ENCODE measurements at places on chromosomes 5 and 9.
A peak's percentile ranks its signal among the peaks of the same experiment; 100 is the strongest.

DNA sequence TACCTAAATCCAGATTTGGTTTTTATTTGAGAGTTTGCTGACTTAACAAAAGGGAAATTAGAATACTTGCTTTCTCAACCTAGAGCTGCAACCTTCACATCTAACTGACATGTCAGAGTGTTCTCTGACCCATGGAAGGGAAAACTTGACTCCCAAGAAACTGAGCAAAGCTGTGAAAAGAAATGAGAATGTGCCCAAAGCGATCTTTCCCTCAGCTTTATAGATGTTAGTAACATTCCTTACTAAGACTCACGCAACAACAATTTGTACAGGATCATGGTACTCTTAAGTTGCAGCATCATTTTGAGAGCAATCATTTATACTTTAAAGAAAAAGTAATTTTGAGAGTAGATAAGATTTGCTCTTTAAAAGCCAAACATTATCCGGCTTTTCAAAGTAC lies 117.0 kb upstream of the FBXL7 start:
- no peak for DNase-seq

DNA sequence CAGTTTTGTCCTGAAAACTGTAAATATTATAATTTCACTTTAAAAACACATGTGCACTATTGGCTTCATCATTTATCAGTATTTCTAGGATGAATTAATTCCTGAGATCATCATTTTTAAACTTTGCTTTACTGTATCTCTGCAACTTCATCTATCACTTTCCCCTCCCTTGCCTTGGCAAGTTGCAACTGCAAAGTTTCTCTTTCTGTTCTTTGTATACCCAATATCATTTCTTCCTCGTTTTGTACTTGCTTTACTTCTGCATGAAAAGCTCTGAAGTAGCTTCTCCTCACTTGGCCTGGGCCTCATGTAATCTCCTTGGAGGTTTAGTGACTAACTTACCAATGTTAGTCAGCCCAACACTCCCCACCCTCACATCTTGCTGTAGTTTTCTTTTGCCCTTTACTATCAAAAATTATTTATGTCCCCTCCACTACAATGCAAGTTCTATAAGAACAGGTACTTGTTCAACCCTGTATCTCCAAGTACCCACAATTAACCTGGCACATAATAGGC lies 12.8 kb downstream of the C5orf63 start:
- no peak for DNase-seq

DNA sequence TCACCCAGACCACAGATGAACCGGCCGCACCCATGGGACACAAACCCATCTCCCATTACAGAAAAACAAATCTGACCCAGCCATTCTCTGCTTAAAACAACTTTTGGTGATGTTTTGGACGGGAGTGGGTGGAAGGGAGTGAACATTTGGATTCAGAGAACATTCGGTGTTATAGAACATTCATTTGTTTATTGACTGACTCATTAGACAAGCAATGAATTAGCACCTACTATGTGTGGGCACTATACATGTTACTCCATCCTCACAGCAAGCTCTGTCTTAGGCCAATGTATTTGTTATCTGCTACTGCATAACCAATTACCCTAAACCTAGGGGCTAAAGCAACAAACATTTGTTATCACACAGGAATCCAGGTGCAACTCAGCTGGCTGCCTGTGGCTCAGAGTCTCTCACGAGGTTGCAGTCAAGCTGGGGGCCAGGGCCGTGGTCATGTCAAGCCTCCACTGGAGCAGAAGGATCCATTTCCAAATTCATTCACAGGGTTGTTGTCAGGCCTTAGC lies 5.1 kb upstream of the ERGIC1 start:
- DNase-seq, result no peak

GRCh38 chr9:32742296-32742695 lies 41.0 kb upstream of the TMEM215 start:
- DNase-seq, result no peak

GRCh38 chr5:178337334-178337741 lies 104.7 kb upstream of the PHYKPL start:
- DNase-seq, result no peak

DNA sequence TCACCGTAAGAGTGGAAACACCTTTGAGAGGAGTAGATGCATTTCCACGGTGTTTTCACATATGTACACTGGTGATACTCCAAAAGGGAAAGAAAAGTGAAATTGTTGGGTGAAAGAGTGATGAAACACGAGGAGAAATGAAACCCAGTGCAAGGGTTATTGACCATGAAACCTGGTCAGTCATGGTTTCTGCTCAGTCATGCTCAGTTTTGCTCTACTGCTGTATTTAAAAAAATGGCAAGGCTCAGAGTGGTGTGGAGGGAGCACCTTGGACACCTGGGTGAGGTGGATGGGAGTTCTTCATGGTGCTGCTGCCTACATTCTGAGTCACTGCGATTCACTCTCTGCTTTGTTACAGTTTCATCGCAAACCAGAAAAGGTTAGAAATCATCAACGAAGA lies 32.3 kb downstream of the NTRK2 start:
- DNase-seq, result no peak

DNA sequence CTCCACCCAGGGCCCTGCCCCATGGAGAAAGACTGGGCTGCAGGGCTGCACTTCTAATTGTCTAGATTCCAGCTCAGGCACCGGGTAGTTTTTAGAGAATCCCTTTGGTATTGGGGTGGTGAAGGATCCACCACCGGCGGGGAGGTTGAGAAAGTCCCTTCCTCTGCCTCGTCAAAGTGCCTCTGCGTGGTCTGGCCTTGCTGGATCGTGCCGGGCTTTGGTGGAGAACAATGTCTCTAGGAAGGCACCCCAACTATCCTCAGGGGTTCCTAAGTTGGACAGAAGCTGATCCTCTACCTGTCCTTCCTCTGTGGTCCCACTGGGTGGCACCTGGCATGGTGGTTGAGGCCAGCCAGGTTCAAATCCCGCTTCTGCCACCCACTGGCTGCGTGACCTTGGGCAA lies 7.3 kb upstream of the AMBP start:
- no peak for DNase-seq

DNA sequence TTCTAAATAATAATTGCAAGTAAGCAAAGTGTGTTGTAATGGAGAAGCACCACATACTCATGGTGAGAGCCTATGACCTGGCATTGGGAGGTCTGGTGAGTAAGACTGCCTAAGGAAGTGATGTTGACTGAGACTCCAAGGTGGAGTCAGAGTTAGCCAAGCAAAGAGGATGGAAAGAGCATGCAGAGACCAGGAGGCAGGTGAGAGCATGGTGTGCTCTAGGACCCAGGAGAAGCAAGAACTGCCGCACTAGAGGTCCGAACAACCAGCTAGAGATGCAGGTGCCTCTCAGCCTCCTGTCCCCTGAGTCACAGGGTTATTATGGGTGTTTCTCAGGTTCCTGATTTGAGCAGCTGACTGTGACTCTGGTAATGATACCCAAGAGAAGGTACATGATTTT lies 27.3 kb downstream of the ANP32B start:
- no peak for DNase-seq

- no peak for DNase-seq
Measured at GRCh38 chr9:3478549-3478953, 47.2 kb downstream of the RFX3 start.

DNA sequence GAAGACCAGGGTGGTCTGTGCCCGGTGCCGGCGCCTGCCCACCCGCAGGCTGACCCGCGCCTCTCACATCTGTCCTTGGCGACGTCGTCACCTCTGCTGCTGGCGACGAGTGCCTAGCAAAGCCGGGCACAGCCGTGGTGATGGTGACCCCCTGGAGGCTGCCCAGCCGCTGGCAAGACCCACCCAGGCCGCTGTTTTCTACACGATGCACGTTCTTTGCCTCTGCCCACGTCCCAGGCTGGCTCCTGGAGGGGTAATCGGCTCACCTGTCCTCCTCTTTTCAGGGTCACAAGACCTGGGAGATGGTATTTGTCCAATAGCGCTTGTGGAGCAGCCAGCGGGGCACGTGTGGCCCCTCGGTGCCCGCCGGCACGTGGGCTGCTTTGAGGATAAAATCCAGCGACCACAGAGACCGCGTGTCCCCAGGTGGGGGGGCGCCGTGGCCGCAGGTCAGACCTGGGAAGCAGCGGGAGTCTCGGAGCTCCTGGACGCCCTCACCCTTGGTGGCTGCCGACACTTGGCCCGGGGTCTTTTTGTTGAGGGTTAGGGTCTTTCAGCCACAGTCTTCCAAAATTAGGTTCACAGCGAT lies 29.5 kb downstream of the SLC9A3 start:
- DNase-seq, result no peak

- no peak for DNase-seq
Measured at GRCh38 chr5:50958852-50959457, 292.5 kb downstream of the PARP8 start.

DNA sequence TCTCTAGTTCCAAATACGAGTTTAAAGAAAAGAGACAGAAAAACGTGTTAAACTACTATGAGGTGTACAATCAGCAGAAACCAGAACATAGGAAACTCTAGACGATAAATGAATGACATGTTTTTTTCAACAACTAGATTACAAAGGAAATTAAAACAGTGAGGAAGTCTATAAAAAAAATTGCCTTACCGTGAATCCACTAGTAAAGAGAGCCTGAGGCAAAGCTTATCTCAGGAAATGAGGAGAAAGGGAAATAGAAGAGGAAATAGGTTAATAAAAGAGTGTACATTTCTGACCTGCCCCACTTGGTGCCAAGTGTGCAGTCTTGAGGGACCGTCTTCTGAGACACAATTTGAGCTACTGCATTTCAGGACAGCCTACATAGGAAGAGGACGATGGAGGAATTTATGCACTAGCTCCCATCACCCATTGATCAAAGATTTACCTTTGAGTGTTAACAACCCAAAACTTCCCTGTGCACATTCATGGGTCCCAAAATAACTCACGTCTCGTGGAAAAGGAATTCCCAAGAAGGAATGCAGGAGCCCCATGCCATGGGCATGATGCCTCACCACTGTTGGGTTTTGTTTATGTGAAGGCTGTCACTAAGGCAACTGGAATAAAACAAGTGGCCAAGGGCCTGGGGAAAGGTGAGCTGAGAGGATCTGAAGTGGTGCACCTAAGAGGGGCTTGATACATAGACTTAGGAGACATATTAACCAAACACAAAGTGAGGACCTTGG lies 53.6 kb upstream of the SLC1A3 start:
- DNase-seq, result no peak

- DNase-seq, result no peak
Measured at GRCh38 chr5:9499498-9499876, 46.4 kb downstream of the SEMA5A start.

GRCh38 chr9:71279151-71279739 lies 157.8 kb upstream of the TRPM3 start:
- DNase-seq, result no peak

- DNase-seq, result no peak
Measured at GRCh38 chr9:132857616-132858342, 20.3 kb downstream of the AK8 start.

- no peak for DNase-seq
Measured at GRCh38 chr9:130186839-130187522, 14.8 kb downstream of the NCS1 start.

- no peak for DNase-seq
Measured at GRCh38 chr5:162672061-162672460, 604.5 kb downstream of the GABRG2 start.

GRCh38 chr5:67035098-67035740 lies 161.4 kb downstream of the CD180 start:
- no peak for DNase-seq

GRCh38 chr5:91033370-91033769 lies 349.7 kb downstream of the ARRDC3 start:
- DNase-seq, result no peak

- no peak for DNase-seq
Measured at GRCh38 chr5:75667586-75667985, 49.7 kb downstream of the POC5 start.

GRCh38 chr9:21967702-21968101 lies 26.5 kb downstream of the CDKN2A start:
- no peak for DNase-seq

- DNase-seq, result no peak
Measured at GRCh38 chr9:109132567-109133021, 12.8 kb upstream of the TMEM245 start.

- DNase-seq, result no peak
Measured at GRCh38 chr5:10576121-10576789, 12.4 kb downstream of the ANKRD33B start.

- no peak for DNase-seq
Measured at GRCh38 chr9:72169178-72169577, 19.9 kb downstream of the GDA start.

DNA sequence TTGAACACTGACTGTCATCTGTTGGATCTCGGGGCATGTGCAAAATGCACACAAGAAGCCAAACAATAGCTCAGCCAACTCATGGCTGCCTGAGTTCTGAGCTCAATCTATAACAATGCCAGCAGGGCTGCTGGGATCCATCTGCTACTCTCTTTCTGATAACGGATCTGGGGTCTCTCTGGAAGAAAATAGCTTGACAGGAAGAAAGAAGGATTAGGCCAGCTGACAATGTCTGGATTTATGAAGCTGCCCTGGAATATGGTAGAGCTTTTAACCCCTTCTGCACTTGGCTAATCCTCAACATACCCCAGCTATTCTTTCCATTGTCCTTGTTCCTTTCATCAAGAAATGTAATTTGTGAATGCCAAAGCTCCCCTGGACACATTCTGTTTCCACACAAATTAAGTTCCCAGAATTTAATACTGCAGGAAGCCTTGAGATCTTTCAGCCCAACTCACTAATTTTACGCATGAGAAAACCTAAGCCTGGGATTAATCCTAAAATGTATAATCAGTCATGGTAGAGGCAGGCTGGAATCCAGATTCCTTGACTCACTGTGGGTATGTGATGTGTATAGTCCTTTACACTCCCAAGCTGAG lies 62.7 kb upstream of the PCA3 start:
- peak; percentile 11 for DNase-seq

- DNase-seq, result peak; percentile 89
Measured at GRCh38 chr9:94084314-94084713, at the start of gene PTPDC1. Gene PTPDC1 (plus strand): TSS chr9:94084464. CDS start chr9:94084531, 67 bp downstream.

DNA sequence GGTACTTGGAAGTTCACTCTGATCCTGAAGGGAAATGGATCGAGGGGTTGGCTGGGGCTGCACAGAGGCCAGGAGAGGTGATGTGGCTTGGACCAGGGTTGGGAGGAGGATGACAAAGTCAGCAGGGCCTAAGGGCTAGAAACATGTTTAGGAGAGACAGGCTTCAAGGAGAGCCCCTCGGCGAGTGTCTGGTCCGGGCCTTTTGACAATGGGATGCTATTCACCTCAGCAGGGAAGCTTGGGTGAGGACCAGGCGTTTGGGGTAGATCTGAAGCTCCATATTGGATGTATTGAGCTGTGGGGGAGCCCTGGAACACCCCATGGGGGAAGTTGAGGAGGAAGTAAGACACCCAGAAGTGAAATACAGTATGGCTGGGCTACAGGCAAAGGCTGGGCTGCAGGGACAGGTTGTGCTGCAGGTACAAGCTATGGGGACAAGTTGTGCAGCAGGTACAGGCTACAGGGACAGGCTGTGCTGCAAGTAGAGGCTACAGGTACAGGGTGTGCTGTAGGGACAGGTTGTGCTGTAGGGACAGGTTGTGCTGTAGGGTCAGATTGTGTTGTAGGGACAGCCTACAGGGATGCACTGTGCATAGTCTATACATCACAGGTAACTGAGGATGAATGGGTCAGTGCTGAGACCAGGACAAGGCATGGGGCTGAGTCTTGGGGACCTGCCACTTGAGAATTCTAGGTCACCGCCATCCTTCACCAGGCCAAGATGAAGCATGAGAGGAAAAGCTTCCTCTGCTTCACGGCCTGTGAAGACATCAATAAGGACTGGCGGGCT lies 22.7 kb upstream of the FIBCD1 start:
- DNase-seq, result no peak
